DMS153 (cell line): ENCODE measurements at places on chromosomes 7 and 10.

DNA sequence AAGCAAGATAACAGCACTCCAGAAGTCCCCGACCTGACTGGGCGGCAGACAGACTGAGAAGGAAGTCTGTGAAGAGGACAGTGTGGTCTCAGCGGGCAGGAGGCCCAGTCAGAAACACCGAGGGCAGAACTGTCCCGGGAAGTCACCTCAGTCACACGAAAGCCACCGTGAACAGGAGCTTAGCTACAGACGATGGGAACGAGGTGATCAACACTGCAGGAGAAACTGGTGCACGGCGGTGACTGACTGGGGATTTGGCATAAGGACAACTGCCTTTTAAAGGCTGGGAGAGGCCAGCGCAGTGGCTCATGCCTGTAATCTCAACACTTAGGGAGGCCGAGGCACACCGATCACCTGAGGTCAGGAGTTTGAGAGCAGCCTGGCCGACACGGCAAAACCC lies 217.8 kb downstream of the PTPRN2 start:
- no peak for DNase-seq

GRCh38 chr10:48550071-48550691 lies 54.7 kb downstream of the ARHGAP22 start:
- DNase-seq: no peak

- peak; percentile 88 for DNase-seq
These were observed 34.6 kb downstream of the TRIM8 start for GRCh38 chr10:102678842-102679289.

DNA sequence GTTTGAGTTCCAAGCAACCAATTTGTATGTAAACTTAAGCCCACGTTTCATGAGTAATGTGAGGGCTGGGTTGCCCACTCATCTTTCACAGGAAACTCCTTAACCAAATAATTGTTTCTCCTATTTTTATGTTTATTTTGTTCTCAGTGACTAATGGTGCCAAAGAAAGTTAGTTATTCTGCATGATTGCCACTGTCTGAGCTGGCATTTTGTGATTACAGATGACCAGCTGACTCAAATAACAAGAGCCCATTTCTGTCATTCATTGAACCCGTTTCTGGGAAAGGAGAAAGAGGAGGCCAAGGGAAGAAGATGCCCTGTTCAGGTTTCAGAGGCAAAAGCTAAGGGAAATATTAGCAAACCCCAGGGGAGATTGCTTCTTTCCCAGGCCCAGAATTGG lies 186.9 kb upstream of the MYO3A start:
- DNase-seq: no peak

DNA sequence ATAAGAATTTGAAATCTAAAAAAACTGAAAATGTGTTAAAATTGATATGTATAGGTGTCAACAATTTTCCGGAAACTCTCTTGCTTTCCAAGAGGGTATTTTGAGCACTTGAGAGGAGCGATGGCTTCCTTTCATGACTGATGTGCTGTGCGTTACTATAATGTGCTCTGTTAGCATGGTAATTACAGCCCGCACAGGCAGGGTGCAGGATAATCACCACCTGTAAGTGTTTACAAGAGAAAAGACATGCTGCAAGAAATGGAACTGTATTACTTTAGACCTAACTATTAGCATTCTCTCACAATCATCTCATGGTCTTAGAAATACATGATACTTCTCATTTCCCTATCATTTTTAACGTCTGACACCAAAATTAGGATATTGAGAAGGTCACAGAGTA lies 92.4 kb upstream of the ADARB2 start:
- no peak for DNase-seq

- DNase-seq: no peak
These were observed 499.7 kb upstream of the SEMA3D start for GRCh38 chr7:85686401-85687181.

DNA sequence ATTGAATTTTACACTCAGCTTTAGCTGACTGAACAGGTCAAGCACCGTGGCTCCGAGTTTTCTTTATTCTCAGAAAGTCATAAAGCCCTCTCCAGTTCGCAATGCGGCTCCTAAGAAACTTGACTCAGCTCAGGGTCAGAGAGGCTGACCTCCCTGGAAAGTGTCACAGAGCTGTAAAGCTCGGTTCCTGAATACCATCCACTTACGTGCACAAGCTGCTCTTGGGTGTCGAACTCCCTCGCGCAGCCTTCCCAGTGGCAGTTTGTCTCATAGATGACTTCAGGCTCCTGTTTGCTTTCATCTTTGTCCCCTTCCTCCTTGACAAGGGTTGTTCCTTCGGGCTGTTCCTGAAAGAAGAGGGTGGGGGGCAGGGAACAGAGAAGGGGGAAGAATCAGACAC lies 213.7 kb downstream of the GLI3 start:
- no peak for DNase-seq

DNA sequence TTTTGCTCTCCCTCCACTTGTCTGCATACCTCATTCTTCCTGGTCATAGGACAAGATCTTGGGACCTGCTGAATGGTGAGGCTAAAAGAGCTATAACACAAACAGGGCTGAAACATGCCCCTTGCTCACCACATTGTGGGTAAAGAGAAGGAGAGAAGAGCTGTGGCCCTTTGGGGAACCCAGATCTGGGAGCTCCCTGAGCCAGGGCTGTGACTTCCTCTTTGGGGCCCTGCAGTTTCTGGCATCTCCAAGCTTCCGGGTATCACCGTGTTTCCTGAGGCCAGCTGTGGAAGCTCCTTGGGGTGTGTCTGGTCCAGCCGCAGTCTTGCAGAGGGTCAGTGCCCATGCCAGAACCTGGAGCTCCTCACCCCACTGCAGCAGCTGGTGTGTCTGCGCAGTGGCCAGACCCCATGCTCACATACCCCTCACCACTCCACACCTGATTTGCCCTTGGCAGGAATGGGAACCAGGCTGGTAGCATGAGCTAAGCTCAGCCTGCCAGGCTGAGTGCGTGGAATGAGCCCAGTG lies 34.0 kb downstream of the DKK1 start:
- DNase-seq: no peak

- DNase-seq: peak; percentile 41
These were observed 249.8 kb downstream of the TRIL start for GRCh38 chr7:28708033-28708951.

DNA sequence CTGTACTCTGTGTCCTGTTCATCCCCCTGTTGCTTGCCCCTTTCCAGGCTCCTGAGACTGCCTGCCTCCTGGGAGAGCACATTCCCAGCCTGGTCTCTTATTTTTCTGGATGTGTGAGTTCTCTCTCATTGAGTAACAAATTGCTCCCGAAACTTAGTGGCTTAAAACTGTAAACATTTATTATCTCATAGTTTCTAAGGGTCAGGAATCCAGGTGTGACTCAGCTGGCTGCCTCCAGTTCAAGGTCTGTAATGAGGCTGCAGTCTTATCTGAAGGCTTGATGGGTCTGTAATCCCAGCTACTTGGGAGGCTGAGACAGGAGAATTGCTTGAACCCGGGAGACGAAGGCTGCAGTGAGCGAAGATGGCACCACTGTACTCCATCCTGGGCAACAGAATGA lies 53.6 kb upstream of the PRR15 start:
- DNase-seq: no peak

DNA sequence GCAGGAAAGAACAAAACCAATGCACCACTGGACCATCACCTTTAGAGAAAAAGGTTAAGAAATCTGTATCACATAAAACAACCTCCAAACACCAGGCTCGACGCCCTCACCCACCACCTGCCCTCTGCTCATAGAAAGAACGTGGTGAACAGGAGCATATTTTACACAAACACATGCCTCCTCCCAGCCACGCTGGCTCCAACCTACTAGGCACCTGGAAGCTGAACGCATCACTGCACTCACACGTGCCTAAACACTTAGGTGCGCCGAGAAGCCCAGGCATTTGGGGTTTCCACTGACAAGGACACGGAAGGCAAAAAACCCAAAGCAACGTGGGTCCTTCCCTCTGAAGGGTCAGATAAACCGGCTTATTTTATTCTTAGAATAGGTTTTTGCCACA lies 56.0 kb downstream of the PTPRN2 start:
- no peak for DNase-seq

DNA sequence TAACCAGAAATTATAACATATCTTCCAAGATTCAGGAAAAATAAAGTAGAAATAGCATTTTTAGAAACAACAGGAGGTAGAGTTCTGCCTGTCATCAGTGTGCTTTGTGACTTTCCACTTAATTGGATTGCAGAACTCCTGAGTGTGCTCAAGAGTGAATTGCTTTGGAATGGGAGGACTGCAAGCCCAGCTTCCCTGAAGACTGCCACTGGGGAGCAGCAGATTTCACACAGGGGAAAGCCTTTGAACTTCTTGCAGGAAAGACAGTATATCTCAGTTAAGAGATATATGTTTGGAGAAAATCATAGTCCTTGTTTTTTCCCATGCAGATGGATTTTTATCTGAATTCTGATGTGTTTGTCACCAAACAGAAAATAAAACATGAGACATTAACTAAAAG lies 124.5 kb downstream of the TMEM168 start:
- no peak for DNase-seq

DNA sequence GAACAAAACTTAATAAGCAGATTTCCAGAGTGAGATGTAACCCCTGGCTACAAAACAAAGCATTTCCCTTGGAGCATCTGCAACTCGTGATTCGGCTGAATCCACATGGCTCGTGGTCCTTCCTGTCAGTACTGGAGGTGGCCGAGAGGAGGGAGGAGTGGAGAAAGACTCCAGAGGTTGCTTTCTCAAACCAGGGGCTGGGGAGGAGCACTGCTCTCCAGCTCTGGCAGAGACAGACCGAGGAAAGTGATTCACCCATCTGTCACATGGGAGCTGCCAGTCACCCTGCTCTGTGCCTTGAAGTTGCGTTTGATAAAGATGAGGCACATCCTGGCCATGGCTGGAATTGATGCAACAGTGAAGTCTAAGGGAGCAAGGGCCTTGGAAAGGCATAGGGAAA lies 72.7 kb downstream of the COL13A1 start:
- DNase-seq: no peak

- no peak for DNase-seq
These were observed 2.5 kb downstream of the ARHGAP12 start for GRCh38 chr10:31926160-31926559.

GRCh38 chr7:30196408-30196807 lies 61.6 kb downstream of the MTURN start:
- DNase-seq: no peak

DNA sequence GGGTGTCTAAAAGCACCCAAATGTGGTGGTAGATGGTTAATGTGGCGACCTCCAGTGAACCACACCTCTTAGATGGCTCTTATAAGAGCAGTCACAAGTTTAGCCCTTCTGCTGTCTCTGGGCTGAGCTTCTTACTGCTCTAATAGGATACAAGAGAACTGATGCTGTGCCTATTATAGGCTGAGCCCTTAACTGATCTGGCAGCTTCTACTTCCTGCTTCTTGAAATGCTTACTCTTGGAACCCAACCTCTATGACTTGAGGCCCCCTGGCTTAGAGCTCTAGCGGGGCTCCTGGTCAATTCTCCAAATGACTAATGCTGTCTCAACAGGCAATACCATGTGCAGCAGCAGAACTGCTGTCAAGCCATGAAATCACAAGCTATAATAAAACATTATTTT lies 35.0 kb upstream of the LSM8 start:
- DNase-seq: no peak

DNA sequence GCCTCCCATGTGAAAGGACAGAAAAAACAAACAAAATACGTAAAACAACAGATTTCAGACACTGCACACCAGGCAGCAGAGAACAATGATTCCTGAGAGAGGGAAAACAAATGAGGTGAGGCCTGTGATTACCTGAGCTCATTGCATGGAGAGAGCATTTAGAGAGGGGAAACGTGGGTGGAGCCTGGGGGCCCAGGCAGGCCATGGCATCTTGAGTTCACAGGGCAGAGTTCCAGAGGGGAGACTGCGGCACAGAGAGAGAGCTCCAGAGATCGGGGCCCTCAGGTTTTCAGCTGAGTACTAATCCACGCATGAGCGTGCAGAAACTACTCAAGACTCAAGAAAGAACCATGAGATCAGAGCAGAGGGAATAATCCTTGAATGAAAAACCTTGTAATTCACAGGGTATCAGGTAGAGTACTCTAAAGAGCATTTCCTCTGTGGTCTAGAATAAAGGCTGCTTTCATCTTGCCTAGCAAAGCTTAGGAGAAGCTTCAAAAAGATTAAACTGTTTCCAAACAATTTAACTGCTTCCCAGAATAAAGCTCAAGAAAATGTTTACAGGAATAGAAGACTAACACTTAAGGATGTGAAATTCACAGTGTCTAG lies 46.6 kb upstream of the ARHGAP12 start:
- DNase-seq: no peak

DNA sequence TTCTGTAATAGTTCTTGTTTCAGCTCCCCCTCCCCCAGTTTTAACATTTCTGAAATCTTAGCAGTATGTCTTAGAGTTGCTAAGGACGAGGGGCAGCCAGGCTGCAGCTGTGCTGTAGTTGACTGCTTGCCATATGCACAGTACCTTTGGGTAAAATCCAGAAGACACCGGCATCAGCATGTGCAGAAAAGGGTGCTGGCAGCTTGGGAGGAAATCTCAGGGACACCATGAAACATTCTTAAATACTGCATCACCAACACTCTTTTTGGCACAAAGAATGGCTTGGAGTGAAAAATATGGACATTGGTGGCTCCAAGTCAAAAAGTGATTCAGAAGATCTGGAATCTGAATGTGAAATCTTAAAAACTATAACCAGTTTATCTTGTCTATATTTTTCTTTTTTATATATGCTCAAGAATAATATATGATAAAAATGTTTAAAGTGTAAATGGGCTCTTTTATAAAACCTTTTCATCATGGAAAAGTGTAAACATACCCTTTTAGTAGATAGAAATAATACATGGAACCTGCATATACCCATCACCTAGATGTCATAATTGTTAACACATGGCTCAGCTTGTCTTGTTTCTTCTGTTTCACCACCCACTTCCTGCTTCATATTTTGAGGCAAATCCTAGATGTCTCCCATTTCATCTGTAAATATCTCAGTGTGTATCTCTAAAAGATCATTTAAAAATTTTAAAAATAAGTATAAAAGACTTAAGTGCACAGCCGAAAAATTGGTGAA lies 34.4 kb upstream of the ARMS2 start:
- DNase-seq: no peak

- no peak for DNase-seq
These were observed at the start of gene UFSP1 for GRCh38 chr7:100888988-100889750. UFSP1 (minus strand) TSS chr7:100889715; CDS start chr7:100889271, 444 bp downstream.

GRCh38 chr7:93890041-93890463 lies 501 bp downstream of the TFPI2 start:
- DNase-seq: no peak

DNA sequence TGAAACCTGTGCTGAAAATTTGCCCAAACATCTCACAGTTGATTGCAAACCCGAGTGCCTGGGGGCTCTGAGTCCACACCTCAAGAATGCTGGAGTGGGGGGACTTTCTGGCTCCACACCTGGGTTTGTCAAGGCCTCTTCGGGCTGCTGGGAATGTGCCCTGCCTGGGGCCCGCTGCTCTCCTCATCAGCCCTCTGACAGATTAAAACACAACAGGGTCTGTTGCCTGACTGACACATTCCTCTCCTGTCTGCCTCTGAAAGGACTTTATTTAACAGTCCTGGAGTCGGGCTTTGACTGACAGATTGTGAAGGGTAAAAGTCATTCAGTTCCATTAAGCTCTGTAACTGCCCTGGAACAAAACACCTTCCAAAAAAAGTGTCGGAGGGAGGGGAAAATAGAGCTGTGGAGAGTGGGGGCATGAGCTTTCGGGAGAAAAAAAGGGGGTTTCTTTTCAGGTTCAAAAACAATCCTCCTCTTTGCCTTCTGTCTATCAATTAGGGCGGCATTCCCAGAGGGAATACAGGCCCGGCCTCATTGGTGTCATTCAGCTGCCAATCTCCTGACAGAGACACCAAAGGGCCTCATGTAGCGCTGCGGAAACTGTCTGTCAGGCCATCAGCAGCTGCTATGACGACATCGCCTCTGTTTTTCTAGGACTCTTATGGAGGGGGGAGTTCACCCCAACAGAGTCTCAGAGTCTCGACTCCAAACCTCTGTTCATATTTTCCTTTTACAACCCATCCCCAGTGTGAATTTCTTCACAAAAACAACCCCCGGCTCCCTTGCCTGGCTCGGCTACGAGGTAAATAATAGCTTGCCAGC lies 398.8 kb upstream of the NFE2L3 start:
- no peak for DNase-seq
